ENCODE measurements at places on chromosomes 2 and 18. TPM values are rescaled to one million over a fixed set of nuclear protein-coding genes. Genes with fewer than 3 reads are reported as not detected.

Gene LRP2
- not detected for total RNA-seq

Gene SKA1
- total RNA-seq, result 0.59 TPM

Gene LAMA1
- 31.2 TPM for total RNA-seq

Gene SERPINB10
- total RNA-seq, result not detected

Gene GPR39
- total RNA-seq, result 7.4 TPM

Gene UGT1A8
- total RNA-seq, result not detected

Gene CRYBA2
- total RNA-seq, result not detected
